ENCODE measurements at places on chromosomes 12 and 14. TPM values are rescaled to one million over a fixed set of nuclear protein-coding genes. Genes with fewer than 3 reads are reported as not detected.

- no peaks in the 10 kb centered on the region for H3K27me3 ChIP-seq
- DNase-seq: no peak
- H3K27ac ChIP-seq: no peak overlapping the region
- H3K36me3 ChIP-seq: no peaks in the 10 kb centered on the region
- no peaks in the 10 kb centered on the region for H3K4me1 ChIP-seq
- no peak overlapping the region for H3K4me3 ChIP-seq
These were observed 194.2 kb downstream of the GXYLT1 start for GRCh38 chr12:41950455-41950854.

GRCh38 chr12:112148031-112148513 is 22.7 kb downstream of the TRAFD1 start:
- no peak overlapping the region for H3K4me3 ChIP-seq
- no peaks in the 10 kb centered on the region for H3K4me1 ChIP-seq
- H3K36me3 ChIP-seq: peaks cover 43% of the 10 kb centered on the region
- no peak for DNase-seq

GRCh38 chr12:57191410-57191809 is 25.2 kb upstream of the NXPH4 start:
- peaks cover 10% of the 10 kb centered on the region for H3K36me3 ChIP-seq
- no peaks in the 10 kb centered on the region for H3K4me1 ChIP-seq
- DNase-seq: no peak
- H3K27ac ChIP-seq: no peak overlapping the region
- H3K4me3 ChIP-seq: no peak overlapping the region

GRCh38 chr12:57152639-57153038 is 5.2 kb upstream of the LRP1-AS start:
- H3K27ac ChIP-seq: peak overlapping the region; percentile 84
- no peak overlapping the region for H3K4me3 ChIP-seq
- no peak for DNase-seq
- no peaks in the 10 kb centered on the region for H3K27me3 ChIP-seq

GRCh38 chr12:122161682-122162081 is 12.3 kb downstream of the IL31 start:
- no peaks in the 10 kb centered on the region for H3K4me1 ChIP-seq
- H3K36me3 ChIP-seq: no peaks in the 10 kb centered on the region
- no peak for DNase-seq
- H3K27ac ChIP-seq: no peak overlapping the region

- H3K27ac ChIP-seq: no peak overlapping the region
- H3K27me3 ChIP-seq: no peaks in the 10 kb centered on the region
- H3K36me3 ChIP-seq: no peaks in the 10 kb centered on the region
- H3K4me1 ChIP-seq: no peaks in the 10 kb centered on the region
These were observed 18.0 kb downstream of the RIMBP2 start for GRCh38 chr12:130698106-130698505.

- H3K27me3 ChIP-seq: no peaks in the 10 kb centered on the region
- no peak overlapping the region for H3K27ac ChIP-seq
- DNase-seq: no peak
- no peak overlapping the region for H3K4me3 ChIP-seq
- no peaks in the 10 kb centered on the region for H3K36me3 ChIP-seq
These were observed 632.8 kb downstream of the DIO2 start for GRCh38 chr14:79578470-79578869.

DNA sequence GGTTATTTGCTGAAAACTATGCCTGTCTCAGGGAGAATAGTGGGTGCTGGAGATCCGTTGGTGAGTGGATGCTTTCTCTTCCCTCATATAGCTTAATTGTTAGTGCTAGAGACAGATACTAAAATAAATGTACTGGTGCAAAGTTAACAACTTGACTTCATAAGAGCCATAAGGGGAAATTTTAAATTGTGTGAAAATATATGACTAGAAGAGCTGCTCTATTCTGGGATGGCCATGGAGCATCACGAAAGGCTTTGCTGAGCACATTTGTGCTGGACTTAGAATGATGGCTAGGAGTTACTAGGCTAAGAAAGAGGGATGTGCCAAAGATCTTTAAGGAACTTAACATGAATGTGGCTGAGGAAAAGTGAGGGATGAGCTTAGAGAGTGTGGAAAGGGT is 668.8 kb downstream of the NRXN3 start:
- no peaks in the 10 kb centered on the region for H3K27me3 ChIP-seq
- H3K36me3 ChIP-seq: no peaks in the 10 kb centered on the region
- no peaks in the 10 kb centered on the region for H3K4me1 ChIP-seq
- H3K27ac ChIP-seq: no peak overlapping the region
- DNase-seq: no peak
- H3K4me3 ChIP-seq: no peak overlapping the region

- H3K27ac ChIP-seq: no peak overlapping the region
- H3K4me1 ChIP-seq: no peaks in the 10 kb centered on the region
- H3K36me3 ChIP-seq: no peaks in the 10 kb centered on the region
- DNase-seq: no peak
- H3K27me3 ChIP-seq: no peaks in the 10 kb centered on the region
- no peak overlapping the region for H3K4me3 ChIP-seq
These were observed 111.6 kb upstream of the PZP start for GRCh38 chr12:9319842-9320173.

DNA sequence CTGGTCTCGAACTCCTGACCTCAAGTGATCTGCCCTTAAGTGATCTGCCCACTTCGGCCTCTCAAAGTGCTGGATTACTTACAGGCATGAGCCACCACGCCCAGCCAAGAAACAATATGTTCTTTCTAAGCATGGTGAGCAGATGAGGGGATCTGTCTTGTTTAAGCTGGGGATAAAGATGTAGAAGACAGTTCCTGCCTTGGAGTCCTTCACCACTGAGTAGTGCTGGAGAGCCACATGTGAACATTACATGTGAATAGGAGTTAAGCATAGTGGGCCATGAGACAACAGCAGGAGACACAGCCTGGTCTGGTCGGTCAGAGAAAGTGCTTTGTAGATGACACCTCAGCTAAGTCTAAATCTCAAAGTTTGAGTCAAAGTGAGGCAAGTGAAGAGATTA is 26.0 kb downstream of the TMBIM6 start:
- H3K4me1 ChIP-seq: no peaks in the 10 kb centered on the region
- no peaks in the 10 kb centered on the region for H3K27me3 ChIP-seq
- H3K4me3 ChIP-seq: no peak overlapping the region
- H3K36me3 ChIP-seq: no peaks in the 10 kb centered on the region
- no peak overlapping the region for H3K27ac ChIP-seq
- DNase-seq: no peak

GRCh38 chr14:33118668-33119067 is 180.0 kb downstream of the NPAS3 start:
- H3K36me3 ChIP-seq: no peaks in the 10 kb centered on the region
- DNase-seq: no peak
- no peaks in the 10 kb centered on the region for H3K27me3 ChIP-seq
- H3K4me1 ChIP-seq: no peaks in the 10 kb centered on the region

Gene ISM2
- 1.2 TPM for total RNA-seq

DNA sequence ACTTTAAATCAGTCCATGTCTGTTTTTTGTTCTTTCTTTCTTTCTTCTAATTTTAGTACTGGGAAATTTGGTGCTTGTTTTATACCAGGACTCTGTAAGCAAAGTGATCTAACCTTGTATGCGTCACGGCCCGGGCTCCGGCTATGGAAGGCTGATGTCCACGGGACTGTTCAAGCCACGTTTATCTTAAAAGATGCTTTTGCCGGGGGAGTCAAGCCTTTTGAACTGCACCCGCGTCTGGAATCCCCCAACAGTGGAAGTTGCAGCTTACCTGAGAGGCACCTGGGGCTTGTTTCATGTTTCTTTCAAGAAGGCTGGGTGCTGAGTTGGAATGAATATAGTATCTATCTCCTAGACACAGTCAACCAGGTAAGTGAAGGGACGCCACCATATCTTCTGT is 62.2 kb downstream of the TECPR2 start:
- no peak overlapping the region for H3K27ac ChIP-seq
- H3K36me3 ChIP-seq: no peaks in the 10 kb centered on the region
- H3K4me1 ChIP-seq: no peaks in the 10 kb centered on the region
- no peak overlapping the region for H3K4me3 ChIP-seq

Gene GNB3
- 0.62 TPM for total RNA-seq

Gene LMNTD1
- total RNA-seq: not detected

- no peak overlapping the region for H3K4me3 ChIP-seq
- H3K27me3 ChIP-seq: no peaks in the 10 kb centered on the region
- no peak for DNase-seq
- H3K36me3 ChIP-seq: no peaks in the 10 kb centered on the region
- no peaks in the 10 kb centered on the region for H3K4me1 ChIP-seq
These were observed 111.5 kb downstream of the SRGAP1 start for GRCh38 chr12:63955831-63956666.

- no peaks in the 10 kb centered on the region for H3K4me1 ChIP-seq
- no peaks in the 10 kb centered on the region for H3K27me3 ChIP-seq
- no peaks in the 10 kb centered on the region for H3K36me3 ChIP-seq
- no peak overlapping the region for H3K4me3 ChIP-seq
These were observed 24.9 kb upstream of the MED13L start for GRCh38 chr12:116302166-116303058.

Gene CACNA2D4
- total RNA-seq: 3.7 TPM

DNA sequence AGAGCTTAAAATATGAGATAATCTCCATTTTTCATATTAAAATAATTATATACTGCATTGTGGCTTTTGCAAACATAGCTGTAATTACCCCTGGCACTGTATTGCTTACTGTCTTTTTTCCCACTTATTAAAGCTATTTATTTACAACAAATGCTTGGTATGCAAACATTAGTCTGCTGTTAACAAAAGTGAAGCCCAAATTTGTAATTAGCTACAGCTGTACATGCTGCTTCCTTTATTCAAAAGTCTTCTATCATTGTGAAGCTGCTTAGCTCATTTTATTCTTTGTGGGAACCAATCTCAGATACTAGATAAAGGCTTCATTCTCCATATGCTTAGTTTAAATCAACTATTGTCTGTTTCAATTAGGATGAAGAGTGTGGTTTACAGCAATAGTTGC is 425.8 kb upstream of the FOXG1 start:
- H3K36me3 ChIP-seq: no peaks in the 10 kb centered on the region
- H3K27me3 ChIP-seq: no peaks in the 10 kb centered on the region
- no peak for DNase-seq
- H3K4me1 ChIP-seq: no peaks in the 10 kb centered on the region
- no peak overlapping the region for H3K4me3 ChIP-seq

DNA sequence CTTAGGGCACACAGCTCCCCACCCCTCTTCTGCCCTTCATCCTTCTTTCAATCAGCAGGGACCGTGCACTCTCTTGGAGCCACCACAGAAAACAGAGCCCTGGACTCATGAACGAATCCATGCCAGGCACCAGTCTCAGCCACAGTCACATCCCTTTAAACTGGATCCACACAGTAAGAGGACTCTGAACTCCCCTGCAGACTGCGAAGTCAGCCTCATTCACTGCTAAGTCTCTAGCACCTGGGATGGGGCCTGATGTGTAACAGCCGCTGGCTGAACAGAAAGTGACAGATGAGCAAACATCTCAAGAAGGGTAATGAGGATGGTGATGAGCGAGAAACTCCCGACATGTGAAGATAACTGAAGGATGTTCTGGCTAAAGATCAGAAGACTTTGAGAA is 45.8 kb upstream of the IQSEC3 start:
- no peaks in the 10 kb centered on the region for H3K36me3 ChIP-seq
- H3K27ac ChIP-seq: no peak overlapping the region
- no peaks in the 10 kb centered on the region for H3K4me1 ChIP-seq
- no peak overlapping the region for H3K4me3 ChIP-seq
- no peaks in the 10 kb centered on the region for H3K27me3 ChIP-seq
- DNase-seq: no peak

DNA sequence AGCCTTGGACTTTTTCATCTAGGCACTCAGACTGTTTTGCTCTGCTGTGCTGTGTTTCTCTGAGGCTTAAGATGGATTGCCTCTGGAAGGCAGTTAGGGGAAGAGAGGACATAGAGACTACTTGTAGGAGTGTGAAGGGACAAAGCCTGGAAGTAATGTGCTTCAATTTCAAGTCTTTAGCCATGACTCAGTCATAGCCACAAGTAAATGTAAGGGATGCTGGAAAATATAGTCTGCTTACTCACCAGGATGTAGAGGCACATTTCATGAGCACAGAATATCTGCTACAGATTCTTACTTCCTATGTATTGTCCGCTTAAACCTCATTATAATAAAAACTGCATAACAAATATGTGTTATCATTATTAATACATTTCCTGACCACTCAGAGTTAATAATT is 794.3 kb upstream of the NOVA1 start:
- H3K27ac ChIP-seq: no peak overlapping the region
- H3K4me3 ChIP-seq: no peak overlapping the region

GRCh38 chr12:117054279-117054678 is 44.9 kb downstream of the TESC start:
- no peaks in the 10 kb centered on the region for H3K27me3 ChIP-seq
- no peak overlapping the region for H3K27ac ChIP-seq
- no peak overlapping the region for H3K4me3 ChIP-seq
- no peak for DNase-seq

DNA sequence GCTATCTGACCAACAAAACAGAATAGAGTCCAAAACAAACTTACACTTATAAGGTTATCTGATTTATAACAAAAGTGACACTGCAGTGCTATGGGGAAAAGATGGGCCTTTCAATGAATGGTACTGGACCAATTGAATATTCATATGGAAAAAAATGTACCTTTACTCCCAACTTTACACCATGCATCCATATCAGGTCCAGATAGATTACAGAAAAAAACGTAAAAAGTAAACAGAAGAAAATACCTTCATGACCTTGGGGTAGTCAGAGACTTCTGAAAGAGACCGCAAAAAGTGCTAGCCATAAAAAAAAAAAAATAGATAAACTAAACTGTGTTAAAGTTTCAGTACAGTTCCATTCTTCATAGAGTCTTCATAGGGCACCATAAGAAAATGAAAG is 308.3 kb downstream of the GXYLT1 start:
- no peaks in the 10 kb centered on the region for H3K36me3 ChIP-seq
- H3K27ac ChIP-seq: no peak overlapping the region
- no peak for DNase-seq
- no peaks in the 10 kb centered on the region for H3K27me3 ChIP-seq
- H3K4me3 ChIP-seq: no peak overlapping the region

DNA sequence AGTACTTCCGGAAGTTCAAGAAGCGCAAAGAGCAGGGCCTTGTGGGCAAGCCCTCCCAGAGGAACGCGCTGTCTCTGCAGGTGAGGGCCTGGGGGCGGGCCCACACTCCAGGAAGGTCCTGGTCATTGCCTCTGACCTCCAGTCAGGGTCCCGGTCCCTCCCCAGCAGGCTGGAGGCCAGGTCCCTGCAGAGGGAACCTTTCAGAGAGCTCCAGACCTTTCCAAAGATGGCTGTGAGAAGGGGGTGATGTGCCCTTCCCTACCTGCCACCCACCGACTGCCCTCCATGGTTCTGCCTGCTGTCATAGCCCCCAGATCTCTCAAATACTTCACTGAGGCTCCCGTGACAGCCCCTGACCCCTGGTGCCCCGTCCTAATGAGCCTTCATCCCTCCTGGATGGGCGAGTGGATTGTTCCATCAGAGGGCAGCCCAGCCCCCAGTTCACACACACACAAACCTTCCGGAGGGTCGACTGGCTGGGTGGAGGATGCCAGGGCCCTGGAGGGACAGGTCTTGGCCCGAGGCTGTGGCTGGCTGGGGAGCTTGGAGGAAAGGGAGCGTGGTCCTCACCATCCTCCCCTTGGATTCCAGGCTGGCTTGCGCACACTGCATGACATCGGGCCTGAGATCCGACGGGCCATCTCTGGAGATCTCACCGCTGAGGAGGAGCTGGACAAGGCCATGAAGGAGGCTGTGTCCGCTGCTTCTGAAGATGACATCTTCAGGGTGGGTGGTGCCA is 117.5 kb upstream of the FKBP4 start:
- no peaks in the 10 kb centered on the region for H3K4me1 ChIP-seq
- H3K27ac ChIP-seq: no peak overlapping the region
- no peak for DNase-seq
- H3K27me3 ChIP-seq: no peaks in the 10 kb centered on the region
- no peak overlapping the region for H3K4me3 ChIP-seq
- H3K36me3 ChIP-seq: no peaks in the 10 kb centered on the region

All from colonic mucosa (tissue), 4 donors.